Naive thymus-derived CD4-positive, alpha-beta T cell (primary cell): ENCODE measurements at places on chromosomes 4 and X. TPM values are rescaled to one million over a fixed set of nuclear protein-coding genes. Genes with fewer than 3 reads are reported as not detected.

DNA sequence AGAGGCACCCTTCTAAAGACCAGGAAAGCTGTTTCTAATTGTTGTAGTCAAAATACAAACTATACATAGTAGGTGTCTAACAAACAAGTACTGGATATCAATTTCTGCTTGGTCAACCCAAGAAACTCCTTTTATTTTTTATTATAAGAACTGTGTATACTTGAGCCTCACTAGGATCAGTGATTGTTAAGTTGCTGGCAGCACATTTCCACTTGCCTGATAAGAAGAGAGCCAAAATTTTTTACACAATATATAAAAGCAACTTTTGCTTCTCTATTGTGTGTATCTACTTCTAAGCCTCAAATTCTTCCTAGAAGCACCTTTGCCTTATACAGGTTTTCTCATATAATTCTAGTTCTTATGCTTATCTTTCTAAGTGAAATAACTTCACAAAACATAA, 703.0 kb upstream of the EPHA5 start:
- H3K27me3 ChIP-seq, result no peaks in the 10 kb centered on the region
- H3K27ac ChIP-seq, result no peak overlapping the region
- DNase-seq, result no peak
- no peaks in the 10 kb centered on the region for H3K4me1 ChIP-seq
- H3K36me3 ChIP-seq, result no peaks in the 10 kb centered on the region

DNA sequence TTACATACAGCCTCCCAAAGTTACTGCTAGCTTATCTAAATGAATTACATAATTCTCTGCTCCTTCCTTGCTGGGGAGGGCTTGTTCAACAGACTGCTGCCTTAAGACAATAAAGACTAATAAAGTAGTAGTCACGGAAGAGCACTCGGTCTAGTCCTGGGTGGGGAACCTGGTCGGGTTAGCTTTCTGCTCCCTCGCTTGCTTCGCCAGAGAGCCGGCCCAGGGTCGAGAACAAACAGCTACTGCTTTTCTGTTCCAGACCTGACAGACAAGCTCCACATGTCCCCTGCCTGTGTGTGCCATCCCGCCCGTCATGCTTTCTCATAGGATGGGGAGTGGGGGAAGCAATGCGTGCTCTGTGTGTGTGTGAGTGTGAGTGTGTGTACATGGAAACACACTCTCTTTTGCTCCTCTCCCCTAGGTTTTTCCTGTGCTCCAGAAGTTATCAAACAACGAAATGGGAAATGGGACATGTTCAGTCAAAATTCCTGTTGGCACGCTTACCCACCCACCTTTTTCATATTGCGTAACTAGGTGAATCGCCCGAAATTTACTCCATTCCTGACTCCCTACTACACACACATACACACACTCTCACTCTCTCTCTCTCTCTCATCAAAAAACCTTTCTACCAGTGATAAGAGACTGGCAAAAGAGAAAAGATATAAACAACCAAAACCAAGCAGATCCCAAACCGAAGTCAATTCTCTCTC, 1.3 kb downstream of the NPY1R start:
- H3K27me3 ChIP-seq, result no peaks in the 10 kb centered on the region
- H3K4me1 ChIP-seq, result peaks cover 6% of the 10 kb centered on the region
- DNase-seq, result no peak
- no peak overlapping the region for H3K27ac ChIP-seq

DNA sequence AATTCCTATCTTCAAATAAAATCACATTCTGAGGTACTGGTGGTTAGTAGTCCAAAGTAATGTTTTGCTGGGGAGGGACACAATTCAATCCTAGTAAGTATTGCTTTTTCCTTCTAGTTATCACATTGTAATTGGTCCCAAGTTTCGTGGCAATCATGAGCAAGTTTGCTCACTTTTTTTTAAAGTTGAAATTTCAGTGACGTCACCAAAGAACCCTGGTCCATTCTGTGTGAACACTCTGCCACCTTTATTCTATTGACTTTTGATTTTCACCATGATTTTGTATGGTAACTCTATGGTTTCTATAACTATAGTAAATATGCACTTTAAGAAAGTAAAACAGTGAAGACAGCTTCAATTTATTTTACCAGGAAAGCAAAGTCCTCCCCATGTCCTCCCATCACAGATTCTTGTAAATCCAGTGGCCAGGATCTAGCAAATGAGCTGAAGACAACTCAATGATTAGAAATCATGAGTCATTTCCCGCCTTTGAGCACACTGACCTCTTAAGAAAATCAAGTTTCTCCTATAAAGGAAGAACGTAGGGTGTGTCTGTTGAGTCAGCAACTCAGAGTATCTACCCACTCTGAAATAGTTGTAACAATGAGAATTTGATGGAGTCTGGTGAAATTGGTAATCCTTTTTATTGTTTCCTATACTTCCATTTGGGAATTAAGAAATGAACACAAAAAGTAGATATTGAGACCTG, 1306.6 kb upstream of the PABPC4L start:
- DNase-seq, result no peak
- H3K4me3 ChIP-seq, result no peak overlapping the region
- no peaks in the 10 kb centered on the region for H3K36me3 ChIP-seq
- H3K27me3 ChIP-seq, result no peaks in the 10 kb centered on the region

DNA sequence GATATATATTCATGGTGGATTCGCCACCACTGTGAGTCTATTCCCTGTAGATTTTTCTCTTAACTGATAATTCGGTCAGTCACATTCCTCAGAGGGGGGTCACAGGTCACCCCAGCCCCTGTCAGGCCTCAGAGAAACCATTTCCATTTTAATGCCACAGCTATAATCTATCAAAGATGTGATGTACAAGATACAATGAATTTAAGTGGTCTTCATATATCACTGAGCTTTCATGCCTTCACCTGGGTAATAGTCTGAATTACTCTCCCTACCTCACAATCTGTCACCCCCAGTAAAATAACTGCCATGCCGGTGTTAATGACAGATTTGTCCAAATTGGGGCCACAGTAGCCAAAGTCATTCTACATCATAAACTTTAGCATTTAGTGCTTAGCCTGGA, 64.7 kb downstream of the NKX6-1 start:
- H3K4me1 ChIP-seq, result no peaks in the 10 kb centered on the region
- no peak overlapping the region for H3K27ac ChIP-seq
- H3K36me3 ChIP-seq, result no peaks in the 10 kb centered on the region
- H3K4me3 ChIP-seq, result no peak overlapping the region
- H3K27me3 ChIP-seq, result no peaks in the 10 kb centered on the region

- no peak overlapping the region for H3K4me3 ChIP-seq
- no peak for DNase-seq
- no peaks in the 10 kb centered on the region for H3K36me3 ChIP-seq
- H3K27ac ChIP-seq, result no peak overlapping the region
- H3K27me3 ChIP-seq, result no peaks in the 10 kb centered on the region
Measured at GRCh38 chr4:110268790-110269189, 70.4 kb upstream of the ELOVL6 start.

The SPANXA1 gene
- total RNA-seq, result not detected

DNA sequence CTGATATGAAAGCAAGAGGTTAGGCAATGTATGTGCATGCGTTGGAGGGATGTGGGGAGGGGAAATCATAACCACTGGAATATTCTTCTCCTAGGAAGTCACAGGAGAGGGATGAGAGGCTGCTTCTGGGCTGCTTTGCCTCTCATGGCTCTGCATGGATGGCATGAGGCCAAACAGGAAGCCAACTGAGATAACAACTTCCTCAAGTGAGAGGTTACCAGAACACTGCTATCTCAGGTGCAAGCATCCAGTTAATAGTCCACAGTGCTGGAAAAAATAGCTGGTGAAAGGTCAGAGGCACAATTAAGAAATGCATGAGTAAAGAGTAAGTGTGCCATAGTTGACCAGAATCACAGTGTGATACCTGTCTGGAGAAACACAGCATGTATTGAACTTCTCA, 113.3 kb downstream of the ELOVL6 start:
- no peaks in the 10 kb centered on the region for H3K4me1 ChIP-seq
- H3K36me3 ChIP-seq, result no peaks in the 10 kb centered on the region
- H3K27me3 ChIP-seq, result no peaks in the 10 kb centered on the region
- H3K4me3 ChIP-seq, result no peak overlapping the region
- peak; percentile 30 for DNase-seq

DNA sequence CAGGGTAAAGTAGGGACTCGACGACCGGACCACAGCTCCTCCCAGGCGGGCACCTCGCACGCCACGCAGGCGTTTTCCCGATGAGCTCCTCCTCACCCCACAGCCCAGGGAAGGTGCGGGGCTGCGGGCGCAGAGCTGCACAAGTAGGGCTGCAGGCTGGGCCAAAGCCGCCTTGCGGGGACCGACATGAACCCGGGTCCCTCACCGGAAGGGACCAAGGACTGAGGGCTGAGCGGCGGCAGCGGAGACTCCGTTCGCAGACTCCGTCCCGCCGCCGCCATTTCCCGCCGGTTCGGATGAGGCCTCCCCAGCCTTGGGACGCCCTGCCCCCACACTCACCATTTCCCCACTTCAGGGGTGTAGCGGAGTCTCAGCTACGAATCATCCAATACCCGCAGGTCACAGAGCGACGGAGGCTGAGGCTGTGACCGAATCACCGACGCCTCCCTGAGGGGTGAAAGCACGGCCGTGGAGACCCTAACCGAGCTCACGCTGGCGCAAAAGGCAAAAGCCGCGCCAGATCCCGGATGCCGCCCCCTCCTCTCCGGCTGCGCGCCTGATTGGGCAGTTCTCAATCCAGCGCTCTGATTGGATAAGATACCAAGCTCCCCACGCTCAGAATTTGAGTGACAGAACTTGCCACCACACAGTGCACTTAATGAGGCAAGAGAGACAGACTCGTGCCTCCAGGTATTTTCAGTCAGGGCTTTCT, at the start of gene ZNF732:
ZNF732 (minus strand) TSS at position 506 of the 712 bp plus-strand sequence; CDS start at position 342, 164 bp downstream.
- DNase-seq, result no peak
- peaks cover 5% of the 10 kb centered on the region for H3K4me1 ChIP-seq
- H3K4me3 ChIP-seq, result no peak within 1 kb of the TSS
- no peaks in the 10 kb centered on the region for H3K27me3 ChIP-seq

DNA sequence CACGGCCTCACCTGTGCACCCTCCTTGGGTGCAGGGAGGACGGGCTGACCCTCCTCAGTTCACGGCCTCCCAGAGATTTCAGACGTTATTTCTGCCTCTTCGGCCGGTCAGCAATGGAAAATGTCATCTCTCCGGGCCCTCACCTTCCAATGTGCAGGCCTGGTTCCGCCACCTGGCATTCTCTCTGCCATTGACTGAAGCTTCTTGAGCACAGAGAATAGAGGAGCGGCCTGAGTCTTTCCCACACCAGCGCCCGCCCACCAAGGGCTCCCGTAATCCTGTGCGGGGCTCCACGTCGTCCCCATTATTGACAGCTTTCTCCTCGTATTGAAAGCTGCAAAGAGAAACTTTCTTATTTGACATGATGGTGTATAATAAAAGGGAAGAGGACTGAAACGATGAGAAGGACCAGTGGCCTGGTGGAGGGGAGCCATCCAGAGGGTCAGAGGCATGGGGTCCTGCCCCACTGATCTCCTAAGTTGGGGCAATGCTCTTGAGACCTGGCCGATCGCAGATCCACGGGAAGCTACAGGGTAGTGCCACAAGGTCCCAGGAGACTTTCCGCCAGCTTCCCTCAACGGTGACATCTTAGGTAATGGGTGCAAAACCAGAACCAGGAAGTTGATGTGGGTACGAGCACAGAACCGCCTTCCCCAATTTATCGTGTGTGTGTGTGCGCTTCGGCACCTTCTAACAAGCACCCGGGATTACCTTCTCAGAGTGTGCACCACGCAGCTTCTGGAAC, 20.6 kb downstream of the HTRA3 start:
- no peaks in the 10 kb centered on the region for H3K4me1 ChIP-seq
- H3K27me3 ChIP-seq, result no peaks in the 10 kb centered on the region
- DNase-seq, result no peak
- no peak overlapping the region for H3K27ac ChIP-seq

- peak overlapping the region; percentile 89 for H3K4me3 ChIP-seq
- H3K27me3 ChIP-seq, result no peaks in the 10 kb centered on the region
- peaks cover 7% of the 10 kb centered on the region for H3K4me1 ChIP-seq
- H3K27ac ChIP-seq, result peak overlapping the region; percentile 98
- no peak for DNase-seq
Measured at GRCh38 chr4:173334891-173335752, 964 bp upstream of the HMGB2 start.

The CSN3 gene
- not detected for total RNA-seq

The PRKX gene
- total RNA-seq, result 43.9 TPM

GRCh38 chr4:137065311-137065710, 467.0 kb downstream of the PCDH18 start:
- no peak overlapping the region for H3K4me3 ChIP-seq
- H3K27me3 ChIP-seq, result no peaks in the 10 kb centered on the region
- H3K36me3 ChIP-seq, result no peaks in the 10 kb centered on the region
- H3K4me1 ChIP-seq, result no peaks in the 10 kb centered on the region

DNA sequence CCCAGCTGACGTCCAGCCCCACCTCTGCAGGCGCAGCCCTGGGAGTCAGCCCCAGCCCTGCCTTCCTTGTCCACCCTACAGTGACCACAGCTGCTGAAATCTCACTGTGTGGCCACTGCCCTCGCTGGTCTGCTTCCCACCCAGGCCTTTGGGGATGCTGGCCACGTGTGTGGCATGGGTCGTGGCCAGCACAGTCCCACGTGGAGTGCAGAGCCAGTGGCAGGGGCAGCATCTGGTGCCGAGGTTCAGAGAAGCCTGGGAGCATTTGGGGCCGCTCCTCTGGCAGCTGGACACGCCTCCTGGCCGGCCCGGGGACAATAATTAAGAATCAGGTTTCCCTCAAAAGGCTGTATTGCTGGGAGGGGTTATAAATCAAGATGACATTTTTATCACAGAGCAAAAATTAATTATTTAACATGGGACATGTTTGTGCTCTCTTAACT, 92.1 kb downstream of the HMX1 start:
- H3K36me3 ChIP-seq, result no peaks in the 10 kb centered on the region
- no peaks in the 10 kb centered on the region for H3K27me3 ChIP-seq
- no peaks in the 10 kb centered on the region for H3K4me1 ChIP-seq

- H3K4me1 ChIP-seq, result no peaks in the 10 kb centered on the region
- H3K4me3 ChIP-seq, result no peak overlapping the region
- no peaks in the 10 kb centered on the region for H3K27me3 ChIP-seq
- no peaks in the 10 kb centered on the region for H3K36me3 ChIP-seq
- DNase-seq, result no peak
Measured at GRCh38 chr4:128768373-128768996, 41.0 kb upstream of the JADE1 start.

The RELL1 gene
- 28.2 TPM for total RNA-seq

The FGFBP2 gene
- total RNA-seq, result 2.6 TPM

DNA sequence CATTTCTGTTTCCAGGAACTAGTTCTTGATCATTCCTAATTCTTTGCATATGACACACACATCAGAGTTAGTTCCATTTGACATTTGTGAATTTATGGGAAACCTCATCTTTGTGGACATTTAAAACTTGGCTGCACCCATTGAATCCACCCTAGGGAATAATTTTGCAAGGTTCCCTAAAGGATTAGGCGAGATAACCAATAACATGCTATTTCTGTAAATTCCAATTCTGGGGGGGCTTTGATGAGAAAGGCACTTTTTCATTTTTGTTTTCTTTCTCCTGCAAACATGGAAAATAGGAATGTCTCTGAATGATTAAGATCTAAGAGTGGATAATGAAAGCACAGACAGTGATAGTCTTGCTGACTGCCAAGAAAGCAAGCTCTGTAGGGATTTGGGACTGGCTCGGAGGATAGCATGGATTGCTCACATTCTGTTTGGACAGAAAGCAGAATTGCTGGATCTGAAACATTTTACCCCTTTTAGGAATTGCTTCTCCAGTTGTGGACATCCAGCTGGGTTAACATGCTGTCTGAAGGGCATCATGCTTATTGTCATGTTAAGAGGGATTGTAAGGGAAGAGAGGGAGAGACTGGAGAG, 145.1 kb downstream of the NHS start:
- no peaks in the 10 kb centered on the region for H3K36me3 ChIP-seq
- no peak overlapping the region for H3K4me3 ChIP-seq
- H3K4me1 ChIP-seq, result no peaks in the 10 kb centered on the region
- no peaks in the 10 kb centered on the region for H3K27me3 ChIP-seq
- no peak overlapping the region for H3K27ac ChIP-seq

The MXRA5 gene
- total RNA-seq, result not detected
